ENCODE measurements at places on chromosomes 5 and 9.

GRCh38 chr5:135539430-135540005, 3.8 kb upstream of the NEUROG1 start:
- DNase-seq, result no peak

GRCh38 chr5:37075399-37075950, 173.7 kb downstream of the CPLANE1 start:
- DNase-seq, result no peak

DNA sequence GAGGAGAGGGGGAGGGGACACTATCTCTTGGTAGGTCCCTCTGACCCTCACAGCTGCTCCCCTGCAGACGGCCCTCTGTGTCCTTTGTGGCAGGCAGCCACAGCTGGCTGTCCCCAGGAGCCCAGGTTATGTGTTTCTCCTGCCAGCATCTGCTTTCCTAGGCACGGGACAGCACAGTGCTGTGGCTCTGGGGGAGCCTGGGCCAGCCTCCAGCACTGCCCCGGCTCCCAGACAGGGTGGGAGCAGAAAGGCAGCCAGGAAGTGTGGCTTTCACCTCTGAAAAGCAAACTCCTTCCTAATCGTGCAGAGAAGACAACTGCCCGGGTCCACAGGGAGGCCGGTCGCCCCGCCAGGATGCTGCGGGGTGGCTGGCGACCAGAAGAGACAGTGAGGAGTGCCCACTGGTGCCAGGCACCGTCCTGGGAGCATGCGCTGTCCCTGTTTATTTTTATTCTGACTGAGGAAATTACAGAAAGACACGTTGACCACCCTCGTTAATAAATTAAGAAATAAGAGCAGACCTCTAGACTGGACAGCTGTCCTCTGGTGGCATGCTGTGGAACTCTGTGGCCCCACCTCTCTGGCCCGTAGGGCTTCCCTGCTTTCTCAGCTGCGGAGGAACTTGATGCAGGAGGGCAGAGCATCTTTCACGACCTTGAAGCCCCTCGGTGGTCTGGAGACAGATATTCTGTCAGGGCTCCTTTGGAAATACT, 240.3 kb downstream of the FANCC start:
- DNase-seq, result no peak

- DNase-seq, result no peak
Measured at GRCh38 chr5:98321361-98321760, 452.1 kb upstream of the RGMB start.

DNA sequence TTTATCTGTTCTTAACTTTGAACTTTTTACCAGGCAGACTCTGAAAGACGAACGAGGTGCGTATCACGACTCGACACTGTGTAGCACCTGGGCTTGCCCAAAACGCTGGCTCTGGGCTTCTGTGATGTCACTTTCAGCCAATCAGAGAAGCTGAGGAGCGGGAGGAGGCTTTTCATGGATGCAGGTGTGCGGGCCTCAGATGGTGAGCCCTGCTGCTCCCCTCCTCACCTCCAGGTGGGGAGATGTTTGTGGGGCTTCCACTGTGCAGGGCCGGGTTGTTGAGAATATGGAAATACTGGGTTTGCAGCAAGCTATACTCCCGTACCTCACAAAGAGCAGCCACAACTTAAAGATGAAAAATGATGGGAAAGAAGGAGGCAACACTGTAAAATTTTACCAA, 246.3 kb downstream of the IRX2 start:
- no peak for DNase-seq

DNA sequence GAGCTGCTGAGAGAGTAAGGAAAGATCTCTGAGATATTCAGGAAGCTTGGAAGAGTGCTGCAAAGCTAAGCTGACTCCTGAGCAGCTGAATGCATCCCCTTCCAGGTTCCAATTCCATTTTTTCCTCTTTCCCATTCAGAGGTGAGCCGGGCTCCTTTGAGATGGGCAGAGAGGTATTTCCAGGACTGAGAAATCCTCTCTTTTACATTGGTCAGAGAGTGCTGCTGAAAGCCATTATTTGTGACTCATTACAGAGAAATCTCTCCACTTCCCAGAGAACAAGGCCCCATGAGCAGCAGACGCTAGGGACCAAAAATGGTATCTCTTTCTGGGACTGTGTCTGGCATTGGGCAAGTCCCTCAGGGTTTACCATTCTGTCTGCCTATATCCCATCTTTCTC, 3.7 kb downstream of the MCTP1 start:
- DNase-seq, result peak; percentile 78

DNA sequence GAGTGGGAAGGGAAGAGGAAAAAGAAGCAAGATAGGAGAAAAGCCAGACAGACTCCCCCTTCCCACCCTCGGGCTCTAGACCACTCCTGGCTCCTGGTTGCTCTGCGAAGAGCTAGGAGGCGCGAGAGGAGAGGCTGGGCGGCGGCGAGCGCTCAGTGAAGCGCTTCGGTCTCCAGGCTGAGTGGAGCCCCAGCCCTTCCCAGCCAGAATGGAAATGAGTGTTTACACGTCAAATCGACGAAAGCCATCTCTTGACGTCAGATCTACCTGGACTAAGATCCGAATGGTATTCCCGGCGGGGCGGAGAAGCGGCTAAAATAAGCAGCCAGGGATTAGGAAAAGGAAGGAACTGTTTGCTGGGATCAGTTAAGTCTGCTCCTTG, at the start of gene PCSK1:
TSS of gene PCSK1 (minus strand) at position 183 of the 382 bp plus-strand sequence. CDS start 206 bp downstream, outside the sequence.
- no peak for DNase-seq

GRCh38 chr9:92097997-92098482, 17.2 kb downstream of the SPTLC1 start:
- DNase-seq, result peak; percentile 87

GRCh38 chr5:40025586-40025985, 600.8 kb upstream of the DAB2 start:
- DNase-seq, result no peak

DNA sequence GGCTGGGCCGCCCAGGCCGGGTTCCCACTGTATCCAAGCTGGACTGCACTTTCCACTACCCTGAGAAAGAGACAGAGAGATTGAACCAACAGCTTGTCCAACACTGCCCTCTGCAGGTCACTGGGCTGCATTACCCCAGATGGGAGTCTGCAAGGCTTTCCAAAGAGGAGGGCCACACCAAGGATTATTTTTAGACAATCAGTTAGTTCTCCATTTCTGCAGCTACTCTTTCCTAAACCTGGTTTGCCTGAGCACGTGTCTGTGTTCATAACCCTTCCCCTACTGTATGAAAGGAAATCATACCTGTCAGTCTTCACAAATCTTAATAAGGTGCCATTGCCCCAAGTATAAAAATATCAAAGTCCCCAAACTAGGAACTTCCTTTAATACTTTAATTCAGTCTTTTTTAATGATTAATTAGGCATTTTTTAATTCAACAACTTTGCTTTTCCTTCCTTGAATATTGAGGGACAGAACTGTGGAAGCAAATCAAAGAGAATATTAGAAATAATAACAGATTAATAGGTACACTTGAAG, 13.4 kb upstream of the FGF1 start:
- DNase-seq, result peak; percentile 80

GRCh38 chr9:113701774-113702755, 174.0 kb upstream of the ZNF618 start:
- no peak for DNase-seq

GRCh38 chr9:99576002-99576401, 245.7 kb upstream of the NR4A3 start:
- DNase-seq, result no peak

DNA sequence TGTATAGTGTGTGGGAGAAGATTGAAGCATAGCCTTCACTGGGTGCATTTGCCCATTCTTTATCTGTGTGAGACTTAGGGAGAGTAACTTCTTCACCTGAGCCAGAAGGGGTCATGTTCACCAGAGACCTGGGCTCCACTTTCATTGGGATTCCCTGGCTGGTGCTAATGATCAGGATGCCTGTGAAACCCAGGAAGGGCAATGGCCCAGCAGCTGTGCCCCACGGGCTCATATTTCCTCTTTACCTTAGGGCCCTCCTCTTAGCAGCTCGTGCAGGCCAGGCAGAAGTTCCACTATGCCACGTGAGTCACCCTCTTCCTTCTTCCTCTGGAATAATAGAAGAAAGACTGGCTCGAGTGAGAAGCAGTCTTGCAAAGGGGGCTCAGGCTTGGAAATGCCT, 5.0 kb downstream of the PPARGC1B start:
- peak; percentile 44 for DNase-seq

DNA sequence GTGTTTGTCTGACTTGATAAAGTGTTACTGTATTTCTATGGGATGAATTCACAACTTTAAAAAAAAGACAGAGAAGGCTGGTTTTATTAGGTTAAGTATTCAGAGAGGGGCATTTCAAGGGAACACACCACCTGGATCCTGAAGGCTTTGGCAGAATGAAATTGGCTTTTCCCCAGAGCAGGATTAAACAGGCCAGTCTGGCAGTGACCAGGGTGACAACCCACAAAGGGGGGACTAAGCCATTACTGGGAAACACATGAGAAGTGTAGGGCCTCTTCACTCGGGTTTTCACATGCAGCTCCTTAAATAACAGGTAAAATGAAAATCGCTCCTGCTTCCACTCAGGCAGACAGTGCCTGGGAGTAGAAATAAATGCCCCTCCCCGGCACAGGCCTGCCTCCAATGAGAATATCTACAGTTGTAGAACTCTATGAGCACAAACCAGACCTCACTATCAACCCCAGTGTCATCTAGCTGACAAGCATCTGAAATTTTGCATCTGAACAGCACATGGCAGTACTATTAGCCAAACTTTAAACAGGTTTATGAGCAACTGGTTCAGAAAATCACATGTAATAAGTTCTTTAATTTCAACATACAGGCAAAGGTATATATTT, 85.8 kb downstream of the LHFPL2 start:
- no peak for DNase-seq
